ENCODE measurements at places on chromosomes 1 and 21.

GRCh38 chr1:201551877-201552731 is 13.2 kb downstream of the NAV1 start:
- DNase-seq, result peak; percentile 92

DNA sequence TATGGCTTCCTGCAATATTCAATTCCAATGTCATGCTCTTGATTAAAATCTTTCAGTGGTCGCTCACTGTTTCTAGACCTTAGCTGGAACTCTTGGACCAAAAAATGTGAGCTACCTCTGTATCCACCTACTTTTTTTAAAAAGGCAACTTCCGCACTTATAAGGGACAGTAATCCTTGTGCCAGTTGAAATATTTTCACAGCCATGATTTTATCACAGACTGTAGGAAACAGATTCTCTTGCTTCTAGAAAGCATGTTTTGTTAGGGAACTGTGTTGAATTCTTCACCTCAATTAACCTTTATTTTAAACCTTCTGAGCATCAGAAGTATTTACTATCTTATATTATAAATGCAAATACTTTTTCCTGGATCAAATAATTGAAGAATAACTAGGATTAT is 296.0 kb upstream of the ST6GALNAC5 start:
- DNase-seq, result no peak

DNA sequence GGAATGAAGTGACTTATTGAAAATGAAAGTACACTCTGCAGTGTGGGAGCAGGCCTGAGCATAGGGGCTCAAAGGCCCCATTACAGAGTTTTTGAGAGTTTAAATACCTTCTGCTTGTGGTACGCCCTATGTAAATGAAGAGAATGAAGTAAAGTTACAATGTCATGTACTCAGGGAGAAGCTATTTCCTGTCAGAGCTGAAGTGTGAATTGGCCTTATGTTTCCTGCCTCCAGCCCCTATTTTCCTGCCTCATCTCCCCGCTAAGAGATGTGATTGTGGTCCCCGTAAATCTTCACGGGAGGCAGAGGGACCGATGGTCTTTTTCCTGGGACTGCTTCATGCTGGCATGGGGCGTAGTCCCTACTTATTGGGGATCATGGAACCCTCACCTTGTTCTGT is 2.5 kb upstream of the ZNF683 start:
- DNase-seq, result no peak

- DNase-seq, result no peak
These were observed 39.5 kb downstream of the RNF115 start for GRCh38 chr1:145784409-145784808.

DNA sequence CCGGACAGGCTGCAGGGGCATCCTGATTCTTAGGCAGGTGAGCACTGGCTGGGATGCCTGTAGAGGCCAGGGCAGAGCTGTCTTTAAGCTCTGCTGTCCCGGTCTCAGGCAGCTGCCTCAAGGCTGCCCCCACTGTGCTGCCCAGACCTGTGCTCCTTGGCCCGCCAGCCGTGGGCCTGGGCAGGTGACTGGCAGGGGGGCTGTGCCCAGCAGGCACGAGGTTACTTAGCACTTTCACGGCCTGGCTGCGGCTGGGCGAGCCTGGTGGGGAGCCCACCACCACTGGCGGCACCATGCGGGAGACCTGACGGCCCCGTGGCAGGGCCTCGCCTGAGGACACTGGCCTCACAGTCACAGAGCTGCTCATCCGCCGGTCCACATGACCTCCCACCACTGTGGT is 8.2 kb downstream of the CRYBG2 start:
- DNase-seq, result no peak

DNA sequence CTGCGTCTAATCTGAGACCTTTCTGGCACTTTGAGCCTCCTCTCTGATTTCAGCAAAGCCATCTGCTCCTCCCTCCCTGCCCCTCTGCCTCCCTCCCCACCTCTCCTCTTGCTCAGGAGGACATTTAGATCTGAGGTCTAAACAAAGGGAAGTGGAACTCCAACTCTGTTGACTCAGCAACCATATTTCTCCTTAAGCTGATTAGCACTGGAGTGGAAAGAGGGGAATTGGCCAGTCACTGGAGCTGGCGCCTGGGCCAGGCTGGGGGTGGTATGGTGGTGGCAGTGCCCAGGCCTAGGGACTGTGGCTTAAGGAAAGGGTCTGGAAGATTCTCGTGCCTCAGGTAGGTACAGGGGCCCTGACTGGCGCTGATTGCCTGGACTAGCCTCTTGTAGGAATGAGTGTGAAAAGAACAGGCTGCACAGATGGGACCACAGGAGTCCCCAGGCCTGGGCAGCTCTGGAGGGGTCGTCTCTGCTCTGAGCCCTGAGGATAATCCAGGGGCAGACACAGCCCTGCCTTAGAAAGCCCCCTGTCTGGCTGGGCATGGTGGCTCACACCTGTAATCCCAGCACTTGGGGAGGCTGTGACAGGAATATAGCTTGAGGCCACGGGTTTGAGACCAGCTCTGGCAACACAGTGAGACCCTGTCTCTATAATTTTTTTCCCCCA is 11.9 kb downstream of the SH2D2A start:
- DNase-seq, result no peak

DNA sequence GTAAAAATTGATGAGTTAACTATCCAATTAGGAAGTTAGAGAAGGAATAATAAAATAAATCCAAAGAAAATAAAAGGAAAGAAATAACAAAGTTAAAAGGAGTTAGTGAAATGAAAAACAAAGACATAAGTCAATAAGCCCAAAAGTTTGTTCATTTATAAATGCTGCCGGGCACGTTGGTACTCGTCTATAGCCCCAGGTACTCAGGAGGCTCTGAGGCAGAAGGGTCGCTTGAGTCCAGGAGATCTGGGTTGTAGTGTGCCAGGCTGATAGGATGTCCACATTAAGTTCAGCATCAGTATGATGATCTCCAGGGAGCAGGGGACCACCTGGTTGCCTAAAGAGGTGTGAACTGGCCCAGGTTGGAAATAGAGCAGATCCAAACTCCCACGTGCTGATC is 35.5 kb upstream of the VANGL1 start:
- no peak for DNase-seq

DNA sequence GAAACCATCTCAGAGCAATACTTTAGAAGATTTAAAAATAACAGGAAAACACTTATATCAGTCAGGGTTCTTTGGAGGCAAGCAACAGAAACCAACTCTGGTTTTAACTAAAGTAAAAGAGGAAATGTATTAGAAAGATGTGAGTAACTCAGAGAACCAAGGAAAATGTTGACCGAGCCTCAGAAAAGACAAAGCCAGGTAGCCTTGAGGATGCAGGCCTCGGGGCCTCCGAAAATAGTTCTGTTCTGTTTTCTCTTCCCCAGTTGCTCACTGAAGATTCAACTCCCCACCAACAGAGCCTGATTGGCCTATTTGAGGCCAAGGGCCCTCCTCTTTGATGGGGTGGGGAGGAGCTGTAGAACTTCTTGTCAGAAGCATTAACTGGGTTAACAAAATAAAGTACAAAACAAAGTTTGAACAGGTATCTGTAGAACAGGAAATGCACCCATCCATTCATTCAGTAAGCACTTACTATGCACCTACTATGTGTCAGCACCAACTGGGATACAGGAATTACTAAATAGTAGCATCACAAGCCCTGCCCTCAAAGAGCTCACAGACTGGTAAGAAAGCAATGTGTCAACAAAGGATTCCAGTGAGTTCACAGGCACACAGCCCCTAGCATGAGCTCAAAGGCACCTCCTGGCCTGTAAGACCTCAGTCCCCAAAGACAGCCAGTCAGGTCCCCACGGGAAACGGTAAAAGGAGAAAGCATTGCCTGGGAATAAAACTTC is 12.6 kb downstream of the SLAMF8 start:
- no peak for DNase-seq

- DNase-seq, result no peak
These were observed 48.7 kb downstream of the SPAG17 start for GRCh38 chr1:118136187-118136941.

DNA sequence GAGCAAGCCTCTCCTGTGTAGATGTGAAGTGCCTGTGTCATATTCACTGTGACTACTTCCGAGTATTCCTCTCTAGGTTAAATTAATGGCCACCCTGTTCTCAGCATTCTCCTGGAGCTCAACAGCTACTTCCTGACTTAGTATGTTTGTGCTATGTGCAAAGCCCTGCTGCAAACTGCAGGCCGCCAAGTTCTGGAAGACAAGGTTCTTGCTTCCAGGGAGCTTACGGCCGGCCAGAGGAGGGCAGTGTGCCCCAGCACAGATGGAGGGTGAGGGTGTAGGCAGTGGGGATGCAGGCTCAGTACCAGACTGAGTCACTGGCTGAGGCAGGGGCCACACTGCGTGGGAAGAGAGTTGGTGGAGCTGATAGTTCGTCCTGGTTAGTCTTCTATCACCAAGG is 43.2 kb downstream of the ELK4 start:
- DNase-seq, result no peak

GRCh38 chr1:173520799-173521198 is 43.7 kb downstream of the PRDX6 start:
- DNase-seq, result no peak

GRCh38 chr1:231541842-231542241 is 13.4 kb downstream of the TSNAX start:
- DNase-seq, result no peak

- no peak for DNase-seq
These were observed 596 bp downstream of the PADI4 start for GRCh38 chr1:17308593-17308992.

DNA sequence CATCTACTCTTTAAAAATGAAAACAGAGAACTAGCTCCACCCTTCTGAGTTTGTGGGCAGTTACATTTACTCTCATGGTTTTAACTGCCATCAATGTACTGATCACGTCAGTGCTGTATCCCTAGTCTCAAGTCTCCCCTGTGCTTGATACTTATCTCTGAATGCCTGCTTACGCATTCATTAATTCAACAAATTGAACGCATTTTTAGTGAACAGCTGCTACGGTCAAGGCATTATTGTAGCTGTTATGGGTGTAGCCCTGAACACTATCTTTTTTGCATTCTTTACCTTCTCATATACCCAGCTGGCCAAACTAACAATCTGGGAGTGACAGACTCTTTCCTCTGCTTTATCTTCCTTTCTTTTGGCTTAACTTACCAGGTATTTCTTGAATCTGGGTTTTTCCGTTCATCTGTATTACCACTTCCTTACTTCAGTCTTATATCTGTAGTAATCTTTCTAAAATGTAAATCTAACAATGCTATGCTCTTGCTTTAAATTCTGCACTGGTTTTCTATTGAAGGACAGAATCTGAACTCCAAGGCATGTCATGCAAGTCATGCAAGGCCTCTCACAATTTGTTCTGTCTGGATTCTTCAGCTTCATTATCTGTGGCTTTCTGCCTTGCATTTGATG is 33.3 kb downstream of the SMG7 start:
- no peak for DNase-seq

DNA sequence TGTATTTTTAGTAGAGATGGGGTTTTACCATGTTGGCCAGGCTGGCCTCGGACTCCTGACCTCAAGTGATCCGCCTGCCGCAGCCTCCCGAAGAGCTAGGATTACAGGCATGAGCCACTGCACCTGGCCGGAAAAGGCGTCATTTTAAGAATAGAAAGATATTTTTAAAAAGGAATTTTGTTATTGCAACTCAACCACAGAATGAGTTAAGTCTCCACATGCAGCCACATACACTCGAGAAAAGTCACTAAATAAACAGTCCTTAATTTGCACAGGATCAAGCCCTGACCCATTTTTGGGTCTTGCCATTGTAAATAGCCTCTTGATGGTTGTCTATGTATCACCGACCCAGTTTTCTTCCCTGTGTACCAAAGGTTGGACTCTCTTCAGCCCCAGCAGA is 85.5 kb downstream of the FBXO2 start:
- DNase-seq, result no peak

- no peak for DNase-seq
These were observed 25.6 kb downstream of the S100A10 start for GRCh38 chr1:151968058-151968457.

DNA sequence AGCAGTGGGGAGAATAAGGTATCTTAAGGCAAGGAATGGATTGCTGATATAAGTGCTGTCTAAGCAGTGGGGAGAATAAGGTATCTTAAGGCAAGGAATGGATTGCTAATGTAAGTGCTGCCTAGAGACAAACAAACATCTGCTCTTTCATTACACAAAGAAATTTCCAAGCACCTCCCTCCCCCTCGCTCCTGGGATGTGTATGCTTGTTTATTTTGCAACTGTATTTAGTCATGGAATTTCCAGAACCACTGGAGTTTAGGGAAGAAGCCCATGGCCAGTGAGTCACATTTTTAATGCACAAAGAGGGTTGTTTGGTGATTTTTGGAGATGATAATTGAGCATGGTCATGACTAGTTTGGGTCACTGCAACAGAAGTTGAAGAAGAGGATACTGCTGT is 21.5 kb downstream of the PDPN start:
- no peak for DNase-seq

DNA sequence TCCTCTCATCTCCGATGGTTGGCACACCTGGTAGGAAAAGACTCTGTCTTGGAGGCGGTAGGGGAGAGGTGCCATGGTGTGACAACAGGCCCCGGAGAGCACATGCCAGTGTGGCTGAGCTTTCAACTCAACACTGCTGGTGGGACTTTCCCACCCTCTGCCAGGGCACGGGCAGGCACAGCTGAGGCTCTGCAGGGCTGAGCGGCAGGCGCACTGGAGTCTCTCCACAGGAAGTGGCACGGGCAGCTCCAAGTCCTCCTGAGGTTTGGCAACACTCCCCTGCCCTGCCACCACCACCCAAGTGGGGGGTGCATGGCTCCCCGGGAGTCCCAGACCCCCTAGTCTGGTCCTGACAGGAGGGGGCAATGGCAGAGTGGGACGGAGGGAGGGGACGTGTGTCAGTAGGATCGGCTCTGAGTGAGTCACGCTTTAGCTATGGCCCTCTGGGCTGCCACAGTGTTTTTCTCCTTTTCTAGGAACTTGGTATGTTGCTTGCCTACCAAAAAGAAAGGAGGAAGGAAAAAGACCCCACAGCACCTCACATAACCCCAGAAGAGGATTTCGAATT is 27.3 kb upstream of the EVA1B start:
- DNase-seq, result no peak

DNA sequence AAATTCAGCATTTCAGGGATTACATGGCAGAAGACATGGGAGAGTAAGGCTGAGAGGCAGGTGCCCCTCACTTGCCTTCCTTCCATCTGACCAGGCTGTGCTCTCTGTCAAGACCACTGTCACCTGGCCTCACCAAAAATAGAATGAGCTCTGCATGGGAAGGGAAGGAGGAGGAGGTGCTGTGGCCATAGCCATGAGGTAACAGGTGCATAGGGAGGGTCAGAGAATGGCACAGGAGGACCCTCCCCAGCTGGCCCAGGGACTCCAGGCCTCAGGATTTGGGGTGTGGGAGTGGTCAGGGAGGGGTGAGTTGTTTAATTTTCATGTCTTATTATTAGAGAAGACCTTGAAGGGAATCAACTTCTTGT is 192.3 kb downstream of the FCRL5 start:
- no peak for DNase-seq

GRCh38 chr1:19923953-19924346 is 533 bp upstream of the PLA2G2E start:
- DNase-seq, result no peak
